ENCODE measurements at places on chromosomes 4 and X. TPM values are rescaled to one million over a fixed set of nuclear protein-coding genes. Genes with fewer than 3 reads are reported as not detected.
A peak's percentile ranks its signal among the peaks of the same experiment; 100 is the strongest.

Gene SOX3
- not detected for total RNA-seq

DNA sequence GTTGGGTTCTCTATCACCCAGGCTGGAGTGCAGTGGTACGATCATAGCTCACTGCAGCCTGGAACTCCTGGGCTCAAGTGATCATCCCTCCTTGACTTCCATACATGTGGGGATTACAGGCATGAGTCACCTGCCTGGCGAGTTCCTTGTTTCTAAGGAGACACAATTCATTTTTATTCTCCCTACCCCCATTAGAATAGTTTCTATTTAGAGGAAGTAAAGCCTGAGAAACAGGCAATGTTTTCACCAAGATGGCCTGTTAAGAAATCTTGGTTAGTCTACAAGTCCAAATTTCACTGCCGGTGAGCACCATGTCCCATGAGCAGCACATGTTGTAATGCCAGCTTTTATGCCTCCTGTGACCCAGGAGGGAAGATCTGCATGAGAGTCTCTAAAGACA, 5.7 kb downstream of the CYBB start:
- no peak overlapping the region for H3K4me3 ChIP-seq
- H3K27ac ChIP-seq, result peak overlapping the region; percentile 84
- peaks cover 3% of the 10 kb centered on the region for H3K27me3 ChIP-seq
- DNase-seq, result peak; percentile 45
- peaks cover 64% of the 10 kb centered on the region for H3K36me3 ChIP-seq

Gene RNF128
- total RNA-seq, result not detected

Gene SLC25A31
- total RNA-seq, result not detected

DNA sequence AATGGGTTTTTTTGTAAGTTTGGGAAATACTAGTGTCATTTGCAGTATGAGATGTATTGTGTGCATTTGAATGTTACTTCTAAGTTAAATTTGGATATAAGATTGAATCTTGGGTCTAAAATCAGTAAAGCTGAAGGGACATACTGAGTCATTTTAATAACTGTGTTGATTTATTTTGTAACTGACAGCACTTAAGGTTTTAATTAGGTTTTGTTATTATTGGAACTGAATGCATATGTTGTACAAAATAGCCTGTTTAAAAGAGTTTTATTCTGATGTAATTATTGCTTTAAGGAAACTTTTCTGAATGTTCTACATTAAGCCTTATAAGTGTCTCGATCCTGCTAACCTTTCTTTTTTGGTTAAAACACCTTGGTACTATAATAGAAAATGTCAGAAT, 396.6 kb downstream of the MAPK10 start:
- no peak for DNase-seq
- no peaks in the 10 kb centered on the region for H3K27me3 ChIP-seq
- H3K36me3 ChIP-seq, result peaks cover 8% of the 10 kb centered on the region
- peaks cover 6% of the 10 kb centered on the region for H3K4me1 ChIP-seq

DNA sequence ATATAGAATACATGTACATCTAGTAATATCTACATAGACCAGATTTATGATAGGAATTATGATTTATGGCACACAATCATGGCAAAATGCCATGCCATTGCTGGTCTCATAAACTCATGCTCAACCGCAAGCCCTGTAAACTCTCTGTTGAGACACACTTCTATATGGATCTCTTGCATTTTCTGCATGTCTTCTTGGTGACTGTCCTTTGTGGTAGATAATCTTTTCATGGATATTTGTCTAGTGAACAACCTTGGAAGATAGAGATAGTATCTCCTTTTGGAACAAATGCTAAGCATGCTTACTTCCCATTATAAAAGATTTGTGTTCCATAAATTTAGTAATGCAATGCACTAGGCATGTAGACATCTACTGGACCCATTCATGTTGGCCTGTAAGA, 328.0 kb downstream of the NAF1 start:
- no peak overlapping the region for H3K4me3 ChIP-seq
- H3K4me1 ChIP-seq, result no peaks in the 10 kb centered on the region
- H3K36me3 ChIP-seq, result no peaks in the 10 kb centered on the region
- no peak for DNase-seq

- H3K27me3 ChIP-seq, result no peaks in the 10 kb centered on the region
- DNase-seq, result no peak
- H3K36me3 ChIP-seq, result no peaks in the 10 kb centered on the region
Measured at GRCh38 chr4:129748991-129749390, 653.0 kb downstream of the C4orf33 start.

DNA sequence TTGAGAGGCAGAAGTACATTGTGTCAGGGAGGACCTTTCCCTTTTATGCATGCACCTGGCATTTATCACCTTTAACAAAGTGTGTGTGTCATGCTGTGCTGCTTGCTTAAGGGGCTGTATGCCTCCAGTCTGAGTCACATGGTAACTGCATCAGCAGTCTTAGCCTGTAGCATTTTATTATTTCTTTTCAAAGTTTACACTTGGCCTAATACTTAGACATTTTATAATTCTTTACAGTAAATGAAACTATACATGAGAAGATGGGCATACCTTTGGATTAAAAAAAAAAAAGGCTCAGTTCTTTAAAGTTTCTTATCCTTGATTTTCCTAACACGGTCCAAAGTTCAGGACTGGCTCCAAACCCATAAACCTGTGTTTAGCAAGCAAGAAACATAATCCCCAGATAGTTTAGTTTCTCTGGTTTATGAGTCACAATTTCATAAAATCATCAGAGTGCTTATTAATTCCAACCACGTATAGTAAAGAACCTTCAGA, 14.6 kb downstream of the NPNT start:
- no peak overlapping the region for H3K4me3 ChIP-seq
- H3K27me3 ChIP-seq, result no peaks in the 10 kb centered on the region
- H3K4me1 ChIP-seq, result no peaks in the 10 kb centered on the region
- H3K36me3 ChIP-seq, result no peaks in the 10 kb centered on the region

Gene GUCY1A1
- 0.25 TPM for total RNA-seq

DNA sequence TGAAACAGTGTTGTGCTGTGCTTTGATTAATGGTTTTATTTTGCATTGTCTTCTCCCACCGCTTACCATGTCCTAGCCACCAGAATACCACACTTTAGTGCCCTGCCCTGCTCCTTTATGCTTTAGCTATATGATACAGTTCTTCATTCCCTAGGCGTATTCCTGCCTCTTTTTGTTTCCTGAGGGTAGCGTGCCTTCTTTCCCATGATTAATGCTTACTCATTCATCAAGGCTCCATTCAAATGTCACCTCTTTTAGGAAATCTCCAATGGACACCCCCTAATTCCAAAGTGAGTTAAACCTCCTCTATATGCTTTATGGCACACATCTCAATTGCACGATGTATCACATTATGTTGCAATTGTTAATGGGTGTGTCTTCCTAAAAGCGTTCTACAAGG, 46.3 kb downstream of the SPANXD start:
- H3K4me3 ChIP-seq, result no peak overlapping the region
- no peak overlapping the region for H3K27ac ChIP-seq
- no peaks in the 10 kb centered on the region for H3K4me1 ChIP-seq
- no peaks in the 10 kb centered on the region for H3K36me3 ChIP-seq
- H3K27me3 ChIP-seq, result no peaks in the 10 kb centered on the region

Gene CLDN2
- total RNA-seq, result not detected

GRCh38 chr4:123536225-123536624, 139.6 kb downstream of the SPRY1 start:
- DNase-seq, result peak; percentile 36
- H3K36me3 ChIP-seq, result no peaks in the 10 kb centered on the region
- H3K27ac ChIP-seq, result no peak overlapping the region
- peaks cover 3% of the 10 kb centered on the region for H3K4me1 ChIP-seq
- no peak overlapping the region for H3K4me3 ChIP-seq

DNA sequence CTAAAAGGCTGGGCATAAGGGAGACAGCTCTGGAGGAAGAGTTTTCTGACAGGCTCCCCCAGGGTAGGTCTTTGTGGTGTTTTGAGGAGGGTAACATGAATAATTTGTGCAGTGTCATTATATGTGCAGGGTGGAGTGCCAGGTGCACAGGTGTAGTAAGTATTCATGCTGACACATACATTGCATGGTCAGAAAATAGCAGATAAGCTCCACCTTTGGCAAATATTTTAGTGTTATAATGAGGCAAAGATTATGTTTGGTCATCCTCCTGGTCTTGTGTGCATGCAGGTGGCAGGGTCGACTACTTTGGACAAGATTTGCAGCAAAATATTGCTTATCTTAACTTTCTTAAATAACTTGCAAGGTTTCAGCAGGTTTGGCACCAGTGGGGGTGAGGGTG, 910.4 kb upstream of the PCDH10 start:
- no peaks in the 10 kb centered on the region for H3K36me3 ChIP-seq
- no peak overlapping the region for H3K4me3 ChIP-seq
- H3K27me3 ChIP-seq, result no peaks in the 10 kb centered on the region
- DNase-seq, result no peak
- no peaks in the 10 kb centered on the region for H3K4me1 ChIP-seq
- no peak overlapping the region for H3K27ac ChIP-seq

DNA sequence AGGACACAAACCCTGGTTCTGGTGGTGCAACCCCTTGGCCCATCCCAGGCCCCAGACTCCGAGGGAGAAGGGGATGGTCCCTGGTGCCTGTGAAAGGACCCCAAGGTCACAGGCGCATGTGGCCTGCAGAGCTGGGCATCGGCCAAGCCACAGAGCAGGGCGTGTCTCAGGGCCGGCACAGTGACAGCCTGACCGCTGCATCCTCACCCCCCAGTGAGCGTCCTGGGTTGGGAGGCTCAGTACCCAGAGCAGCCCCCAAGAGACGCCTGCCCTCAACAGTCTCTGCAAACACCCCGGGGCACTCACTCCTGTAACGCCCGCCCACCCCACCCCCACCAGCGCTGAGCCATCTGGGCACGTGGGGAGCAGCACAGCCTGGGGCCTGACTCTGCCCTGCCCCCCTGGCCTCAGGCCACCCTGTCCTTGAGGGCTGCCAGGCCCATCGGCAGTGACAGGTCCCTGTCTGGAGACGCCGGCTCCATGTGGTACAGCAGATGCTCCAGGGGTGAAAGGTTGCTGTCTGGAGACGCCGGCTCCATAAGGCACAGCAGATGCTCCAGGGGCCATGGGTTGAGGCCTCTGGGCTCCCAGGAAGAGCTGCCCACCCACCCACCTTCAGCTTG, 24.5 kb upstream of the CPLX1 start:
- no peak overlapping the region for H3K27ac ChIP-seq
- no peaks in the 10 kb centered on the region for H3K4me1 ChIP-seq
- H3K4me3 ChIP-seq, result no peak overlapping the region
- no peaks in the 10 kb centered on the region for H3K27me3 ChIP-seq

- H3K36me3 ChIP-seq, result no peaks in the 10 kb centered on the region
- H3K4me1 ChIP-seq, result no peaks in the 10 kb centered on the region
- H3K27me3 ChIP-seq, result no peaks in the 10 kb centered on the region
- no peak overlapping the region for H3K27ac ChIP-seq
Measured at GRCh38 chr4:112767386-112767785, 130.4 kb downstream of the LARP7 start.

DNA sequence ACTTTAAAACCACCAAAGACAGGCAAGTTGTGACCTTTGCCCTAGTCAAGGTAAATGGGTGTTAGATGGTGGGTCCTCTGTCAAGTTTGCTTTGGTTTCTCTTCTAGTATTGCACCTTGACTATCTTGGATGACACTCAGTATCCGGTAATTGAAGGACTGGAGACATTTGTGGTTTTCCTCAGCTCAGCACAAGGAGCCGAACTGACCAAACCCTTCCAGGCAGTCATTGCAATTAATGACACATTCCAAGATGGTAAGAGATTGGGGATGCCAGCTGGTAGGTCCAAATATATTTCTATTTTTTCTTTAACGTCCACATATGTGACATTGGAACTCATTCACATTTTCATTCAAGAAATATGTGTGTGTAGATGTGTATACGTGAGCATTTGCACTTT, 69.3 kb upstream of the ANXA3 start:
- H3K36me3 ChIP-seq, result no peaks in the 10 kb centered on the region
- H3K27ac ChIP-seq, result no peak overlapping the region
- no peak overlapping the region for H3K4me3 ChIP-seq
- no peaks in the 10 kb centered on the region for H3K27me3 ChIP-seq
- no peak for DNase-seq

- H3K4me3 ChIP-seq, result no peak overlapping the region
- H3K27me3 ChIP-seq, result no peaks in the 10 kb centered on the region
Measured at GRCh38 chr4:99594818-99595217, 20.2 kb downstream of the MTTP start.

DNA sequence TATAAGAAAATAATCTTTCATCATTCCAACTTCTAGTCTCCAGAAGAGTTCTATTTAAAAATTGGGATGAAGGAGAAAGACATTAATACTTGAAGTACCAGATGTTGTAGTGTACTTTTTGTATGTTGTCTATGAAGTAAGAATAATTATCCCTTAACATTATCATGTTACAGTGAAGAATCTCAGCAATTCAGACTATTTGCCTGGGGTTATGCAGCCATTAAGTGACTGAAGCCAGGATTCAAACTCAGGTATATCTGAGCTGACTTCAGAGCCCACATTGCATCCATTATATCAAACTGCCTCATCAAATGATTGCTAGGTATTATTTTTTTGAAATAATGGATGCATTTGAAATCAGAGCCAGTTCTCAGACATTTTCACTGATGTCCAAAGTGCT, 76.1 kb upstream of the FHDC1 start:
- peaks cover 6% of the 10 kb centered on the region for H3K36me3 ChIP-seq
- no peak for DNase-seq
- H3K4me1 ChIP-seq, result no peaks in the 10 kb centered on the region
- H3K27ac ChIP-seq, result no peak overlapping the region
- no peak overlapping the region for H3K4me3 ChIP-seq

GRCh38 chrX:124005228-124005627, 43.7 kb downstream of the STAG2 start:
- peak; percentile 8 for DNase-seq
- no peak overlapping the region for H3K27ac ChIP-seq
- H3K36me3 ChIP-seq, result no peaks in the 10 kb centered on the region

GRCh38 chrX:53128097-53128749, 34.3 kb downstream of the KANTR start:
- H3K27ac ChIP-seq, result no peak overlapping the region
- H3K4me3 ChIP-seq, result no peak overlapping the region
- DNase-seq, result no peak
- no peaks in the 10 kb centered on the region for H3K36me3 ChIP-seq
- H3K27me3 ChIP-seq, result no peaks in the 10 kb centered on the region
- H3K4me1 ChIP-seq, result no peaks in the 10 kb centered on the region
